Stimulated activated naive CD4-positive, alpha-beta T cell (primary cell): ENCODE measurements at places on chromosomes 5 and 9.

GRCh38 chr5:155343468-155343867 is 329.9 kb downstream of the KIF4B start:
- no peak for DNase-seq

DNA sequence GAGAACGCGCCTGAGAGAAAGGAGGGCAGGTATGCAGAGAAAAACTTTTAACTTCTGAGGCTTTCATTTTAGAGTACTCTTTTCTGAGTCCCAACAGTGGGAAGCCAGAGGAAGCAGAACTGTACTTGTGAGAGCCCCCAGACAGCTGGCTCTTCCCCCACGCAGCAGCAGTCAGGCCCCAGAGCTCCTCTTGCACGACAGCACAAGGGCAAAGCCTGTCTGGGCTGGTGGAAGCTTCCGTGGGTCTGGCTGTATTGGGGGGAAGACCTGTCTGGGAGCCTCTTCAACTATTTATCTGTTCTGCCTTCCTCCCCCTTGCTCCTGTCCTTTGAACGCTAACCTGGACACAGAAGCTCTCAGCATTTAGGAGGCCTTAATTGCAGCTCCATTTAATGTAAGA is 68.2 kb downstream of the THBS4 start:
- DNase-seq, result no peak

- no peak for DNase-seq
Observed at GRCh38 chr9:32011049-32011448, 373.4 kb upstream of the ACO1 start.

- no peak for DNase-seq
Observed at GRCh38 chr5:27845248-27845647, 806.9 kb upstream of the CDH9 start.

- no peak for DNase-seq
Observed at GRCh38 chr5:158354958-158355357, 496.0 kb upstream of the CLINT1 start.

- no peak for DNase-seq
Observed at GRCh38 chr5:135375040-135375793, 23.8 kb downstream of the MACROH2A1 start.

DNA sequence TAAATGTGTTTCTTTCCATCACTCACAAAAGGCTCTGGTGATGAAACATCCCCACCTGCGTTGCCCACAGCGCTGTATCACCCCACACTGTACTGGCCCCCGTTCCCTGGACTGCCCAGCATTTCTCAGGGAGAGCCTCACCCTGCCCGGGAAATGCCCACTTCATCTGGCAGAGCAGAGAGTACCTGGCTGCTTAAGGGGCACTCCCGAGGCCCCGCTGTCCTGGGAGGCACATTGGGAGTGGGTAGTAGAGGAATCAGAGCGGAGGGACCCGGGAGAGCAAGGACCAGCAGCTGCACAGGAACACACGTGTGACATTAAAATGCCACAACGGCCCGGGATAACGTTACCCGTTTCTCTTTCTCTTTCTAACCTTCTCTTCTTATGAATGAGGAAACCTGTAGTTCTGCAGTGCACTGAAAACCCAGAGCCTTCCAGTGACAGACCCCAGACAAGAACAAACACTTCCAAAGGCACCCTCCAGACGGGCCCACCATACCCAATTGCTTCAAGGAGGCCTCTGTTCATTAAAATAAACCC is 110.0 kb downstream of the ROR2 start:
- no peak for DNase-seq

DNA sequence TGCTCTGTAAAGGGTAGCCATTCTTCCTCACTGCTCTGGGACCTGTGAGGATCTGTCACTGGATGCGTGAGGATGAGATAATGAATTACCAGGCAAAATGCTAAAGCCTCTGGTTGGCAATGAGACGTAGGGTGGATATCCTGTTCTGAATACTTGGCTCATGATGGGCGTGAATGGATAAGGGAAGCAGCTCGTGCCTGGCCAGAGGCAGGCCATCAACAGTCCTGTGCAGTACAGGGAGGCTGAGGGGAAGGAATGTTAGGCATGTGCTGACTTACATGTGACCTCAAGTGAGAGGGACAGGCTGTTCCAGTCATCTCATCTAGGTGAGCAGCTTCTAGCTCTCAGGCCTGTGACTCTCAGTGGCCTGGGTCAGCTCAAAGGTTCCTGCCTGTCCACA is 172.8 kb downstream of the CARTPT start:
- no peak for DNase-seq

DNA sequence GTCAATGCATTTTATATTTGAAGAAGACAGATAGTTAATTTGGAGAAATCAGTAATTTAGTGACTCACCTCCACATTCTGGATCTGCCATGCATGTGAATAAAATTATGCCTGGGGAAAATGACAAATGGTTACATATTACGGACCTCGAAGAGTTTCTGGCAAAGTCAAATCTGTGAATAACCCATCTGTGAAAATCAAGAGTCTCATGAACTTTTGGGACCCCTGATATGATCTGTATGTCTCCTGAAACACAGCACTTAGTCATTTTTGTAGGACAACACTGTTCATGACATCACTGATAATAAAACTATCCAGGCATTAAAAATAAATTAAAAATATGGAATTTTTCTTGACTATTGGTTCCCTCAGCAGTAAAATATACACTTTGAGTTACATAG is 584.5 kb downstream of the TLE4 start:
- DNase-seq, result no peak

- DNase-seq, result no peak
Observed at GRCh38 chr5:136511046-136511445, 145.7 kb upstream of the TRPC7 start.

DNA sequence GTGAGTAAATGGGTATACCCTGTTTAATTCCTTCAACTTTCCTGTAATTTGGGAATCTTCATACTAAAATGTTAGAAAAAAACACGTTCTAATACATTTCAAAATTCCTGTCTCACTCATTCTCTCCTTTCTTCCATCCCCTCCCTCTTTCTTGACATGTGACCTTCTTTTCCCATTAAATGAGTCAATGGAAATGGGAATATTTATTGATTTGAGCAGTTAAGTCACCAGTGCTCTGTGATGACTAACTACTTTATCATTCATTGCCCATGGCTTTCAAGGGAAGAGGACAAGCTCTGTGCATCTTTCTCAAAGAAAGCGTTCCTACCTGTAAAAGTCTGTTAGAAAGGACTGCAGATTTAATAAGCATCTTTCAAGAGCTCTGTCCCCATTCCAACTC is 144.4 kb upstream of the MAP3K1 start:
- no peak for DNase-seq

DNA sequence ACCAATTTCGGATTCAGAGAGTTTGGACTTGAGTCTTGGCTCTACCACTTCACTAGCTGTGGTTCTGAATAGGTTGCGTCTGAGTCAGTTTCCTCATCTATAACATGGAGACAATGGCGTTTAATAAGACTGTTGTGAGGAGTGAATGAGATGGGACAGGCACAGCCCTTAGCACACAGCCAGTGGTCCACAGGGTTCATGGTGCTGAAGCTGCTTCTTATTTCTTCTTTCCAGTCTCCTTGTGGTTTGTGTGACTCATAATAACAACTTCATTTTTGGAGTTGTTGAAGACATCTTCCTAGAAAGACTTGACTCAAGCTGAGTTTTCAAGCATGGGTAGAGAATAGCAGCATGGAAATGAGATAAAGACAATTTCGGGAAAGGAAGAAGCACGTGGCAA is 172.6 kb upstream of the PPP2R2B start:
- no peak for DNase-seq
